ENCODE measurements at places on chromosomes 3 and 15.
A peak's percentile ranks its signal among the peaks of the same experiment; 100 is the strongest.

DNA sequence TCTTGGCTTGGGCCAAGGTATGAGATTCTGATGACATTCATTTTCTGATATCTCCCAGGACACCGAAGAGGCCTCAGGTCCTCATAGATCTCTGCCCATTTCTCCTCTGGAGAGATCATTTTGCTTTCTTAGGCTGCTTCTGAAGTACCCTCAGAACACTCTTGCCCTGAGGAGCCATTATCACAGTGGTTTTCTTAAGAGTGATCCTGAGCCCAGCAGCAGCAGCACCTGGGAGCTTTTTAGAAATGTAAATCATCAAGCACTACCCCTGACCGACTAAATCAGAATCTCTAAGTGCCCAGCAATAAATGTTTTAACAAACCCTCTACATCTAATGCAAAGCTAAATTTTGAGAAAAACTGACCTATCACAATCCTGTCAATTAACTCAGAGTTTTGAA is 40.6 kb upstream of the SLC9A9 start:
- DNase-seq, result no peak

DNA sequence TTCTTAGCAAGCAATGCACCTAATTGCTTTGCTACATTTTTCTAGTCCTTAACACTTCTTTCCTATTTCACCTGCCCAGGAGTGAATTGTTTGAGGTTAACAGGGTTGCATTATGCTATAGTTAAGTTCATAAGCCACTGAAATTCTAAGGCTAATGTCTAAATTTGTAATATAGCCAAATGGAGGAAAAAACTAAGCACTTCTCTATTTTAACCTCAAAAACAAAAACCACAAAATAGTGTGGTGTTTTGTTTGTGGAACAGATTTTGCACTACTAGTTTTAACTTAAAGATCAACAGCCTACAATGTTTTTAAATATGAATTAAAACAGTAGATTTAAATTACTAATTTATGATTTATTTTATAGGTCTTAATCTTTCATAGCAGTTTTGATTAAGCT is 5.5 kb downstream of the ATOSA start:
- DNase-seq, result no peak

GRCh38 chr15:89559769-89560264 is 15.5 kb upstream of the TICRR start:
- DNase-seq, result no peak

DNA sequence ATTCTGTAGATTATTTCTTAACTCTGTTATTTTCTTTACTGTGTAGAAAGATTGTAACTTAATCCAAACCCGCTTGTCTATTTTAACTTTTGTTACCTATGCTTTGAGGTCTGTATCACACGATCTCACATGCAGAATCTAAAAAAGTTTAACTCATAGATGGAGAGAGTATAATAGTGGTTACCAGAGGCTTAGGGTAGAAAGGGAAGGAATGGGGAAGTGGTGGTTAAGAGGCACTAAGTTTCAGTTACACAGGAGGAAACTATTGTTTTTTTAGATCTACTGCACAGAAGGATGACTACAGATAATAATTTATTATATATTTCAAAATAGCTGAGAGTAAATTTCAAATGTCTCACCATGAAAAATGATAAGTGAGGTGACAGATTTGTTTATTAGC is 515.2 kb downstream of the RSL24D1 start:
- no peak for DNase-seq

GRCh38 chr3:161372321-161373260 is 1.3 kb upstream of the SPTSSB start:
- DNase-seq, result peak; percentile 16

DNA sequence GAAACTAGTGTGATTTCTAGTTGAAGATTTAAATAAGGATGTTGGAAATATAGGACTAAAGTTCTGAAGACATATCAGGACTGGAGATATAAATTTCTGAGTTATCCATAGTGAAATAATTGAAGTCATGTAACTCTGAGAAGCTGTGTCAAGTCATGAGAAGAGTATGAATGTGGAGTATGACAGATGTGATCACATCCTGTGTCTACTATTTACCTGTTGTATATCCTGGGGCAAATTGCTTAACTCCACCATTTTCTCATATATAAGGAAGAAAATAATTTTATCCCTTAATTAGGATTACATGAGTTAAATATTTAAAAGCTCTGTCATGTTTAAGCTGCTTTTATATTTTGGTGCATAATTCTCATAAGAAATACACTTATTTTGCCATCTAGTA is 350.3 kb downstream of the ZBTB20 start:
- no peak for DNase-seq

- DNase-seq, result no peak
These were observed 27.8 kb downstream of the ADGRG7 start for GRCh38 chr3:100637197-100637631.

- no peak for DNase-seq
These were observed 224.8 kb upstream of the CBLB start for GRCh38 chr3:106093616-106094015.

GRCh38 chr3:171564748-171565480 is 104.7 kb upstream of the TNIK start:
- DNase-seq, result no peak

- DNase-seq, result peak; percentile 54
These were observed 4.8 kb upstream of the MECOM start for GRCh38 chr3:169668072-169668956.

DNA sequence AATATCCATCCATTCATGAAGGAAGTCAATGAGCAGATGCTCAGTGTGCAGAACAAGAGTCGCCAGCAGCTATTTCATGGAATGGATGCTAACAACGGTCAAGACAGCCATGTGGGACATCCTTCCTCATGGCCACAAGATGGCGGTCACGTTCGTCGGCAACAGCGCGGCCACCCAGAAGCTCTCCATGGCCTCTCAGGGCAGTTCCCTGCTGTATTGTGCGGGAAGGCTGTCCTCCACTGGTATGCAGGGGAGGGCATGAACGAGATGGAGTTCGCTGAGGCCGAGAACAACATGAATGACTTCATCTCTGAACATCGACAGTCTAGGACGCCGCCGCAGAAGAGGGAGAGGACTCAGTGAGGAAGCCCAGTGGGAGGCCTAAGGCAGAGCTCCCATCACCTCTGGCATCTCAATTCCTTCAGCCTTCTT is 208.3 kb downstream of the TJP1 start:
- no peak for DNase-seq

DNA sequence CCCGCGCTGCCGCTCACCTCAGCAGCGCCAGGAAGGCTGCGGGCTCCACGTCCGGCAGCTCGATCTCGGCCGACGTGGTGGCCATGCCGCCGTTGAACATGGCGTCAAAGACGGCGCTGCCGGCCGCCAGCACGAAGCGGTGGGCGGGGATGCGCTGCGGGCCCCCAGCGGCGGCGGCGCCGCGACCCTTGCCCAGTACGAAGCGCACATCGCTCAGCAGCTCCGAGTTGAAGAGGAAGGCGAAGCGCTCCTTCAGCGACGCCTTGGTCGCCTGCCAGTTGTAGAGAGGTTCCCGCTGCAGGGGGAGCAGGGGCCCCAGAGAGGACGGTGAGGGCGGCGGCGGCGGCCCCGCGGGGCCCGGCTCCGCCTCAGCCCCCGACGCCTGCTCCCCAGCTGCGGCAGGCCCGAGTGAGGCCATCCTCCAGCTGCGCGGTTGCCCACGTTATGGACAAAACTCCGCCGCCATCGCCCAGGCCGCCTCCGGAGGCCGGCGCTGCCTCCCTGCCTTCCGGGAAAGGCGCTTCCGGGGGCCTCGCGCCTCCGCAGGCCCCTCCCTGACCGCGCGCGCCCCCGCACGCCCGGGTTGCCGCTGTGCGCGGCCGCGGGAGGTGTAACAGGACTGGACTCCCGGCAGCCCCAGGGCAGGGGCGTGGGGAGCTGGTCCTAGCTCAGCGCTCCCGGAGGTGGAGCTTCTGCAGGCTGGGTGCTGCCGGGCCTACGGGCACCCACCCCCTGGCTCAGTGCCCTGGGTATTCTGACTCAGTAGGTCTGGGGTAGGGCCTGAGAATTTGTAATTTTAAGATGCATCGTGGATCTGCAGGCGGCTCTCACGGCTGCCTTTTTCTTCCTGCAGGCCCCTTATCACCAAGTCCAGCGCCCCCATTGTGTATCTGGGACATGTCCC is at the start of gene BTBD1:
TSS of gene BTBD1 (minus strand) at position 519 of the 904 bp plus-strand sequence. CDS start at position 418, 101 bp downstream.
- DNase-seq, result peak; percentile 70

DNA sequence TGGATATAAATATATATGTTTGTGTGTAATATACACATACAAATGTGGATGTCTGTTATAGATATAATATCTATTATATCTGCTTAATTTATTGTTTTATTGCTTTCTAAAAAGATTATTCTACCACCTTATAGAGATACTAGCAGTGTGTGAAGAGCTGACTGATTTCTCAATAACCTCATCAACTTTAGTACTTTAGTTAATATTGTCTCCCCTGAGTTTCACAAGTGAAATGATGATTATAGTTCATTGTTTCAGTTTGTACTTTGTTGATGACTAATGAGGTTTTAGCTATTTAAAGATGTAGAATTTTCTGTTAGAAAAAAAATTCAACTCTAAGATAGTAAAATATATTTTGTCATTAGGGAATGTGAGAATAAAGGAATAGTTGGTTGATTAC is 11.4 kb downstream of the RSRC1 start:
- DNase-seq, result no peak

GRCh38 chr3:52451237-52452083 is 2.4 kb downstream of the TNNC1 start:
- no peak for DNase-seq

DNA sequence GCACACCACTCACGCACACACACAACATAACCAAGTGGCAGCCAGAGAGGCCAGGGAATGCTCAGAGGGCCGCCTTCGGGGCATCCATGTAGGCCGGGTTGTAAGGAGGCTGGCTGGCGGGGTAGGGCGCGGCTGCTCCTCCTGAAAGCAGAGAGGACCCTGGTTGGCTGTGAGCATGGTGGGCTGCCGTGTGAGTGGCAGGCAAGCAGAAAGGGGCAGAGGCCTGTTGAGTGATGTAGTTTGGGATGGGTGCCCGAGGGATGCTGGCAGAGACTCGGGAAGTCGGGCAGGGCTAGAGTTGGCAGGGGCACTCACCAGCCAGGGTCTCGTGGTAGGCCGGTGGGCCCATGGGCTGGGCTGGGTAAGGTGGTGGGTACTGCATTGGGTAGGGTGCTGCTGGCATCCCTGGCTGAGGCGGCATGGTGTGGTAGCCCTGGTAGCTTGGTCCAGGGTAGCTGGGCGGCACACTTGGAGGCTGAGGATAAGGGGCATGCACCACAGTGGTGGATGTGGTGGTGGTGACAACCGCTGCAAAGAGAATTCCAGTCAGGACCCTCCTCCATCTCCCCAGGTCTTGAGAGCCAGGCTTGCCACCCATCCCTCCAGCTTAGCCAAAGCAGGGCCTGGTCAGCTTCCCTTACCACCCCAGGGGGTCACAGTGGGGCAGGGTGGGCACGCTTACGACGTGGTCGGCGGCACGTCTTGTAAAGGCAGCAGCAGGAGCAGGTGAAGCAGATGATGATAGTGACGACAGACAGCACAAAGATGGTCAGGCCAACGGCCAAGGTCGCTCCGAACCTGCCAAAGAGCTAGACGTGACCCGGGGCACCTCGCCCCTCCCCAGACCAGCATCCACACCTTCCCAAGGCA is 22.7 kb downstream of the ATRIP start:
- DNase-seq, result no peak

DNA sequence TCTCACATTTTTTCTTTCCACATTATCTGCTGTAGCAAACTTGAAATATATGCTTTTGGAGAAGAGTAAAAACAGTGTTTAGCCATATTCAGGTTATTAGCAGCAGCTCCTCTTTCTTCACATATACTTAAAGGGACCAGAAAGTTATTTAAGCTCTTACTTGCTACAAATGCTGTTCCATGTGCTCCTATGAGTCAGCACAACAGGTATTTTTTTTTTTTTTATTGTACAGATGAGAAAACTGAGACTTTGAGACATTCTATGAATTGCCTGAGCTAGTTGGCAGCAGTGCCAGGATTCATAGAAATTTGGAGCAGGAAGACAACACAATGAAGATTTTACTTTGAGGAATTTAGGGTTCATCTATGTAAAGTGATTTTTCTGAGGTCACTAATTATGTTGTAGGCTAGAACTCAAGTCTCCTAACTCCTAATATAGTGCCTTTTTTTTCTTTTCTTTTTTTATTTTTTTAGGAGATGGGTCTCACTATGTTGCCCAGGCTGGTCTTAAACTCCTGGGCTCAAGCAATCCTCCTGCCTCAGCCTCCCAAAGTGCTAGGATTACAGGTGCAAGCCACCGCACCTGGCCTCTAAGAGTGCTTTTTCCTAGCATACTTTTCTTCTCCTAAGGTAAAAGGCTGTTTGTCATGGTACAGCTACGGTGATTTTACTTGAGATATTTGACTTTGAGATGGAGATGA is 23.6 kb downstream of the SETD5 start:
- DNase-seq, result no peak

DNA sequence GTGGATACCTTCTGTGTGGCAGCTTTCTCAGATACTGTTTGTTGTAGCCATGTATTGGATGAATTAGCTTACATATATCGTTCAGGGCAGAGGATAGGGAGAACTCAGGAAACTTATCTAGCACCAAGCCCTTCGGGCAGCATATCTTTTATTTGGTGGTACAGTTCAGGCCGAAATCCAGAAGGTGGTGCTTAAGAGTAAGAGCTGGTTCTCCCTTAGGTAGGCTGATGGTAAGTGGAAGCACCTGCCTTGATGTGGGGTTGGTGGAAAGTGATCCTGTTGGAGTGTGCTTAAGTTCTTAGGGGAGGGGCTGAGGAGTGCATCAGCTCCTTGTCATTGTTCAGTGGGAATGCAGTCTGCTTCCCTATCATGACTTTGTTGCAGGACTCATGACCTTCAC is 187.5 kb downstream of the DOCK3 start:
- no peak for DNase-seq

DNA sequence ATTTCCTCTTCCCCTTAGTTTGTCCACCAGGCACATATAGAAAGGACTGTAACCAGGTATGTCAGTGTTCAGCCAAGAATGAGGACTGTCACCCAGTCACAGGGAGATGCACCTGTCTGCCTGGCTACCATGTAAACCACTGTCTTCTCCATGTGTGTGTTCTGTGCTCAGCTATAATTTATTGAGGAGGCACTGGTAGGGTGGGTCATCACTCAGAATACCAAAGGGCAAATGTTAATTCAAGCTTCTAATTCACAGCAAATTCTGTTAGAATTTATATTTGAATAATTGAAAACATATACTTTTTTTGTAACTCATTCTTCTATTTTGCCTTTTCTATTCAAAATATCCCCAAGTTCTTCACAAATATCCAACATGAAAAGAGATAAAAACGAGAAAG is 780.4 kb downstream of the MECOM start:
- no peak for DNase-seq

GRCh38 chr3:43190670-43191069 is 84.8 kb upstream of the POMGNT2 start:
- DNase-seq, result no peak

DNA sequence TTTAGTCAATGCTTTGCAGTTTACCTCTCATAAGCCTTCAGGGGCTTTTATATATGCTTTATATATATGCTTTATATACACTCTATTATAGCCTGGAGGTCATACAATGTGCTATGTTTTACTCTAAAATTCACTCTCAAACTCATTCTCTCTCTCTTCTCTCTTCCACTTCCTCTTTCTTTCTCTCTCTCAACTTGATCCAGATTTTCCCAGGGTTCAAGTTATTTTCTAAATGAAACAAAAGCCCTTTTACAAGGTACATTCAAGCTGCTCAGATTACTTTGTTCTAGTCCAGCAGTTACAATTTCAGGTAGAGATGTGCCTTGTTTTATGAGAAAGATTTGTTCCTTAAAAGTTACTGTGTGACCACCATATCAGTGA is 79.6 kb upstream of the ACP3 start:
- DNase-seq, result no peak
